Stimulated activated CD4-positive, alpha-beta T cell treated with anti-CD3 and anti-CD28 coated beads, Interleukin-2, amount 100 ng/mL, for 4 hours (primary cell): ENCODE measurements at places on chromosomes 6 and 20.

- DNase-seq: no peak
Measured at GRCh38 chr20:38941726-38942389, 15.6 kb downstream of the FAM83D start.

DNA sequence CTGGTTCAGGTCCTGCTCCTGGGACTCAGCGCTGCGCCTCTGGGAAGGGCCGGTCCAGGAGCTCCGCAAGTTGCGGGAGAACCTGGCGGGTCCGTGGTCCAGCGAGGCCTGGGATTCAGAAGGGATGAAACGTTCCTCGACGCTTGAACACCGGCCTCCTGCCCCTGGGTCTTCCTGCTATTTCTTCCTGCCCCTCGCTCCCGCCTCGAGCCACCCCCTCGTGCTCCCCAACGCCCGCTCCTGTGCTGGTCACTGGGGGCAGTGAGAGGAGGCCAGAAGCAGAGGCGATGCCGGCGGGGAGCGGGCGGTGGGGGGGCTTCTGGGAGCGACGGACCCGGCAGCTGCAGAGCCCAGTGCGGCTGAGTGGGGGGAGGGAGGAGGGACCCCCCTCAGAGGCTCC, 20.8 kb upstream of the KIF25 start:
- DNase-seq: no peak

DNA sequence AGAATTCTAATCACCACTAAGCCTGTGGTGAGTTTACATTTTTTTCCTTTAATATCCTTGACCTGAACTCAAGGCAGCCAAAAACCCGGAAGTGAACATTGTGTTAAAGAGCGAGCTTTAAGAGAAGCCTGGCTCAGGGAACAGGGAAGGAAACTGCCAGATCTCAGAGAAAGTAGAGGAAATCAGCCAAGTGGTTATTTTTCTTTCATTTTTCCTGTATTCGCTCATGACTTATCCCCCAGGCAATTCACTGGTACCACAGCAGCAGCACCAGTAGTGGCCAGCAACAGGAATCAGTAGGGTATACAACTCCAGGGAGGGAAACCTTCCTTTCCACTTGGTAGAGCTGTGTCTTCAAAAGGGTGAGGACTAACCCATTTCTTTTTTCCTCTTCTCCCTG, 89.6 kb upstream of the HMGCLL1 start:
- DNase-seq: no peak

GRCh38 chr20:59017493-59018231, 1.6 kb upstream of the TUBB1 start:
- no peak for DNase-seq
